Hematopoietic multipotent progenitor cell treated with erythropoietin and hydrocortisone succinate and interleukin-3 and kit ligand, for 8 days (in vitro differentiated cells): ENCODE measurements at places on chromosomes 3 and 15.

DNA sequence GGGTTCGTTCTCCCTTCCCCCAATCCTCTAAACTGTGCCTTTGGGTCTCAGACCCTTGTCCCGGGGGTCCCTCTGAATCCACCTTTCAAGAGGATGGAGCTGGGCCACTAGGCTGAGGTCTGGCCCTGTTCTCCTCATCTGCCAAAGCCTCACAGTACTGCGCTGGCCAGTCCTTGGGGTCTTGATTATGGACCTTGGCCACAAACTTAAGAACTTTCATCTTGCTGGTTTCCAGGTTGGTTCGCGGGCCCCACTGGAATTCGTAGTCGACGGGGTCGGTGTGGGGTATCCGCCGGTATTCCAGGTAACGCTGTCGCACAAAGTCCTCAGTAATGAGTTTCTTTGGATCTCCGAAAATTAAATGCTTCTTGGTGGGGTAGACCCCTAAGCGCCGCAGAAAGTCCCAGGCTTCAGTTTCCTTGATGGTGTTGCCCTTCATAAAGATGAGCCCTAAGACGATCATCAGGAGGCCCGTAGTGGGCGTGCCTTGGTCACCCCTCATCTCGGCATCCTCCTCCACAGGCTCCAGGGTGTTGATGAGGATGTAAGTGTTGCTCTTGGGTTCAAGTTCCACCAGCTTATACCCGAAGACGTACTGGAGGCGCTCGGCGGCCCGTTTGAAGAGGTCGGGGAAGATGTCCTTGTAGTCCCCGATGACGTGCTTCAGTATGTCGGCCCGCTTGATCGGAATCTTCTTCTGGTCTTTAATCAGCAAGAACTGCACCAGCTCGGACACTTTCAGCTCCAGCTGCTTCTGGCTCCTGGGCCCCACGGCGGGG, 727 bp downstream of the NSMCE3 start:
- peak; percentile 49 for DNase-seq

DNA sequence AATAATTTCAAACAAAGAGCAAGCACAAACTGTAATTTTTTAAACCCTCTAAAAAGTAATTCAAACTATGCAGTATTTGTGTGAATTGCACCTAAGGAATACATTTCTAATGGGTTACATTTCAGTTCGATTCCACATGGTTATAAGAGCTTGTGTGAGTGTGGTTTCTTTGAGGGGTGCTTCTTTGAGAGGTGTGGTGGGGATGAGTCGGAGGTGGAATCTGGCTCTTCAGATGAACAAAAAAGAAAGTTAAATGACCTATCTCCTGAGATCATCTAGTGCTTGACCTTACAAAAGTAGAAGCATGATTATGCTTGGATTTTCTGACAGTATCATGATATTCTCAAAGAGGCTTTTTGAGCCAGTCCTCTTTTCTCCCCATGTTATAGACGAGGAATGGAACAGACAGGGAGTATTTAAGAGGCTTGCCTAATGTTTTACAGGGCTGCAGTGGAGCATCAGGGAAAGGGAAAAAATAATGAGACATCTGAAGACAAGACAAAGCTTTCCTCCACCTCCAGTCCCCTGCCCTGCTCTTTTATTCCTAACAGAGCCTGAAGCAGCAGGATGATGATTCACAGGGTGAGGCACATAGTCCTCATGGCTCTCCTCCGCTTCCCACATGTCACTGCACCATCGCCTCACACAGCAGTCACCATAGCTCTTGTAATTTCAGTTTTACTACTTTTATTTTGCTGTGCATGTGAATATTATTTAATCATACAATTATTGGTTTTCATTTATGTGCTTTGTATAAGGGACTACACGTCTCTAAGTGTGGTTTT, 82.0 kb downstream of the LYSMD4 start:
- no peak for DNase-seq

- no peak for DNase-seq
Measured at GRCh38 chr3:174363256-174363655, 495.9 kb upstream of the NAALADL2 start.

GRCh38 chr3:4387210-4388204, 79.6 kb downstream of the SUMF1 start:
- no peak for DNase-seq

- DNase-seq, result no peak
Measured at GRCh38 chr15:93789441-93789840, 441.9 kb upstream of the MCTP2 start.

GRCh38 chr3:14792691-14793121, 26.1 kb upstream of the FGD5 start:
- no peak for DNase-seq

DNA sequence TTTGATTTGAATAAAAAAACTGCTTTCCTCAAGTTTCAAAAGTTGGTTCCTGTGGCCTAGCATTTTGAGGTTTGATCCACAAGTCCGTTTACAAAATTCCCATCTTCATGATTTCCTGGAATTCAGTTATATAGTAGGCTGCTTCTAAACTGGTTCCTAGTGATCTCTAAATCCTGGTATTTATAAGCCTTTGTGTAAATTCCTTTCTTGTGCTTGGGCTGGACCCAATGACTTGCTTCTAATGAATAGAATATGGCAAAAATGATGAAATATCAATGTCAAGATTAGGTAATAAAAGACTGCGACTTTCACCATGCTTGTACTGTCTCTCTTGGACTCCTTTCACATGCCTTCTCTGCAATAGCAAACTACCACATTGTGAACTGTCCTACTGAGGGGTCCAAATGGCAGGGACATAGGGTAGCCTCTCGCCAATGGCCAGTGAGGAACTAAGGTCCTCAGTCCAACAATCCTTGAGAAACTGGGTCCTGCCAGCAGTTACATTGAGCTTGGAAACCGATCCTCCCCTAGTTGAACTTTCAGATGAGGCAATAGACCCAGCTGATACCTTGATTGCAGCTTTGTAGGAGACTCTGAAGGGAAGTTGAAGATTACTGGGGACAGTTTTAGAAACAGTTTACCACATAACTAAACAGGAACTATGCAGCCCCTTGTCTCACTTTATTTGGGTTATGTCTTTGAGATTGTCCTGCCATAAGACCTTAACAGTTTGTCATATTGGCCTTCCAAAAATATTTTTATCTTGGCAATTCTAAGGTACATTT, 303.9 kb upstream of the TBC1D5 start:
- no peak for DNase-seq

- no peak for DNase-seq
Measured at GRCh38 chr15:83404121-83404520, 43.0 kb upstream of the SH3GL3 start.

- peak; percentile 23 for DNase-seq
Measured at GRCh38 chr15:70258369-70259027, 160.8 kb upstream of the TLE3 start.

DNA sequence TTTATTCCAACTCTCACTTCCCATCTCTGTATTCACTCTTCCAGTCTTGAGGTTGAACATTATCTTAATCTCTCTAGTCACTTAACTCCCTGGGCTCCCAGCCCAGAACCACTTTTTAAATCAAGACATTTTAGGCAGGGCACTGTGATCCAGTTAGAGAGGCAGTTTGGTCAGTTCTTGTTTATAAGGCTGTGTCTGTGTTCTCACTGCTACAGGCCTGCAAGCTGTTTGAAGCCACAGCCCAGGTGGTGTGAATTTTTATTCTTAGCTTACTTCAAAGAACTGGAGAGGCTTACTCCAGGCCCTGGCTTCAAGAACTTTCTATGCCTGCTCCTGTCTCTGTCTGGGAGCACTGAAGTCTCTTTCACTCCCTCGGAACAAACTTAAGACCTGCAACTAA, 906.1 kb downstream of the CADM2 start:
- DNase-seq, result no peak

- peak; percentile 5 for DNase-seq
Measured at GRCh38 chr15:52336529-52336928, 40.9 kb upstream of the MYO5C start.

- DNase-seq, result no peak
Measured at GRCh38 chr3:74614107-74614967, at the start of gene CNTN3. TSS of gene CNTN3 (minus strand) at chr3:74614659. CDS start at chr3:74521112, 93,547 bp downstream.

DNA sequence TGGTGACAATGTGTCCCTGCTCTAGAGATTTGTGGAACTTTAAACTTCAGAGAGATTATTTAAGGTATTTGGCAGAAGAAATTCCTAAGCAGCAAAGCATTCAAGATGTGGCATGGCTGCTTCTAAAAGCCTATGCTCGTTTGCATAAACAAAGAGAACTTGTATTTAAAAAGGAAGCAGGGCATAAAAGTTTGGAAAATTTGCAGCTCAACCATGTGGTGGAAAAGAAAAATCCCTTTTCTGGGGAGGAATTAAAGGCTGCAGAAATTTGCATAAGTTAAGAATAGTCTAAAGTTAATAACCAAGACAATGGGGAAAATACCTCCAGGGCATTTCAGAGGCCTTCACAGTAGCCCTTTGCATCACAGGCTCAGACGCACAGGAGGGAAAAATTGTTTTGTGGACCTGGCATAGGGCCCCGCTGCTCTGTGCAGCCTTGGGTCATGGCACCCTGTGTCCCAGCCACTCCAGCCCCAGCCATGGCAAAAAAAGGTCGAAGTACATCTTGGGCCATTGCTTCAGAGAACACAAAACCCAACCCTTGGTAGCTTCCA, 1109.1 kb downstream of the OTOL1 start:
- no peak for DNase-seq

GRCh38 chr15:76711351-76711827, 193.8 kb downstream of the SCAPER start:
- no peak for DNase-seq

DNA sequence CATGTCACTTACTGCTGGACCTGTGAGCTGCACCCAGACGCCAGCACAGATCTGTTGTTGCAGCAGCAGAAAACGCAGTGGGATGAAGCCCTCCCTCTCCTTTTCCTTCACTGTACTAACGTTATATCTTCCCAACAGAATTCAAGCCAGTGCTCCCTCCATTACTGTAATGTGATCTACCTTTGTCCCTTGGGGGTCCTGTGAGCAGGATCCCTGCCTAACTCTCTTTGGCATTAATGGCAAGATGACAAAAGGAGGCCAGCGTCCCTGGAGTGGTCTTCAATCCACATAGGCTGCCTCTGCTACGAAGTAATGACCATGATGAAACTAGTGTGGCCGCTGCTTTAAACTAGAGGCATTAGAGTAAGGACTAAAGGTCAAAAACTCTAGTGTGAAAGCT, 69.3 kb upstream of the SOX14 start:
- no peak for DNase-seq

DNA sequence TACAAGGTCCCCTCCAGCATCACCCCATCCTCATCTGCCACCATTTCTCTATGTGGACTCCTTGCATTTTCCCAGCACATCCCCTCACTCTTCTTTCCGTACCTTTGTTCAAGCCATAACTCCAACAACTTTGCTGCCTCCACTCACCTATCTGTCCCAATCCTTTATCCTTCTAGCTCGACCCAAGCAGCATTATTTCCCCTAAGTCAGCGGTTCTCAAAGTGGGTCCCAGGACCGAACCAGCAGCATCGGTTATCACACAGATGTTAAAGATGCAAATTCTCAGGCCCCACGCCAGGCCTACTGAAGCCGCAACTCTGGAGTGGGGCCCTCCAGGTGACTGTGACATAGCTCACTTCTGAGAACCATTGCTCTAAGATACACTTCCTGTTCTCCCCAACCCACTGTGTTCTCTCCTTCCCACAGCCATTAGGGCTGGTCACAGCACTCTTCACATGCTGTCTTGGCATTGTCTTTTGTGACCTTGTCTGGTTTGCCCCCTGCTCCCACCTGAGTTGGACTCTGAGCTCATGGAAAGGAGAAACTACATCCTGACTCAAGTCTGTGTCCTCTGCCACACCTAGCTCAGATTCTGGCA, 56.2 kb downstream of the AAGAB start:
- DNase-seq, result no peak

DNA sequence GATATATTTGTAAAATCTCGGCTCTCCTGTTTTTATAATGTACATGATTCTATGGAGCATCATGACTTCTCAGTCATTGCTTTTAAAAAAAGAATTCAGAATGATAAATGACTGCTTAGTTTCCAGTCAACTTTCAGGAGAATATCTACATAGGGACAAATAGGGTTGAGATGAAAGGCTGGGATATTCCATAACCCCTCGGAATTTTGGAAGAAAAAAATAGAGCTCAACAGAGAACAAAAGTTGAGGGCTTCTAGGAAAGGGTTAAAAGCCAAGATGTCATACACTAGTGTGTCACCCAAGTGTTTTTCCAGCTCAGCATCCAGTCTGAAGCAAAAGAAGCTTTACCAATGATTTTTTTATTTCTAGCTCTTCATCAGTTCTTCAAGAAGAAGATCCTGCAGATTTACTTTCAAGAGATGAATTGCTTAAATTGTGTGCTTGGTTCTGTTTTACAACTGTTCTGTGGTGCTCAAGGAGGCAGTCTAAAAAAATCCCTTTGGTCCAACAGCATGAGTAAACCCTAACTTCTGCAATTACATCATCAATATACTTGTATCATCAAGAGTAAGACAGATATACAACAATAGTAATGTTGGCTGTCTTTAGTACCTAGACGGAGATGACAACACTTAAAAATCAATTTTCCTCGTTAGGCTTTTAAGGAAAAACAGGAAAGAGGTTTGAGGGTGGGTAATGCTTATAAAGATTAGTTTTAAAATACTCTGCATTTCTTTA, 979 bp downstream of the UNC13C start:
- no peak for DNase-seq

DNA sequence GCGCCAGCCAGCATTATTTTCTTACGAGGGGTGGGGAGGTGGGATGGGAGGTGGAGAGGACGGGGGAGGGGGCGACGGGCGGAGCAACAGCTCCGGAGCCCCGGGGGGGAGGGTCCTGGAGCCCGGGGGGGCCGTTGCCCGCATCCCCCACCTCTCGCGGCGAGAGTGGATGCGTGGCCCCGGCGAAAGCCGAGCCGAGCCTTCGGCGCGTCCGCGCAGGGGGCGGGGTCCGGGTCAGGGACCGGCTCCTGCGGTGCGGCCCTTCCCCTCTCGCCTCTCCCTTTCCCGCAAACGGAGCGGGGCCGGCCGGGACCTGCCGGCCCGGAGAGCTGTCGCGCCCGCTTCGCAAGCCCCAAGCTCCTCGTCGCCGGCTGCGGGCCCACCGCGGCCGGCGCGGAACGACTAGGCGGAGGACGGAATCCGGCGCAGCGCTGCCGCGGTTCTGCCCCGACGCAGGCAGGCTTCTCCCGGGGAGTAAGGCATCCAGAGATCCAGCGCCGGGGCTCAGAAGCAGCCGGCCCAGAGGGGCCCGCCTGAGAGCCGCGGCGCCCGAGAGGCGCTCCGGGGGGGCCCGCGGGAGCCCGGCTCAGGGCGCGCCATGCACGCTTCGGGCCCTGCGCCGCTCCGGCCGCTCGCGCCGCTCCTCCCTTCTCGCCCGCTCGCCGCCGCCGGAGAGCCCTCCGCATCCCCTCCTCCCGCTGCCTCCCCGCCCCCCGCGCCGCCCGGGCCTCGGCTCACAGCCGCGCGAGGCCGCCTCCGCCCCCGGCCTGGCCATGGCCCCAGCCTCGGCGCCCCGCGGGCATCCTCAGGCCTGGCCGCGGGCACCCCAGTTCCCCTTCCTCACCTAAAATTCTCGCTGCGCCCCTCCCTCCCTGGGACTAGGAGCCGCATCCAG, 459 bp upstream of the ADCY5 start:
- no peak for DNase-seq

DNA sequence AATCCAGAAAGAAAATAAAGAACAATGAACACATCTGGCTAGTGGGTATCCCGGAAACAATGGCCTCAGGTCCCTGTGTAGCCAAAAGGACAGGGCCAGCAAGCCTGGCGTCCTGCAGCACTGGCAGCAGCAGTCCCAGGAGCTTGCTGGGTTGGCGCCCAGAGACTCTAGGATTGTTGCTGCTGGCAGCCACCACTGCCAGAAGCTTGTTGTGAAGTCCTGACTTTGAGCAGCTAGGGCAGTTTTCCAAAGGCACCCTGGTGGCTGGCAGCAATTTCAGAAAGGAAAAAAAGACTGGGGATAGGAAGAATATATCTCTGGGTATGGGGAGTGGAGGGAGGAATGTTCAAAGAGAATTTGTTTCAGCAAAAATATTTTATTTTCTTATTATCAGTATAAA, 11.3 kb downstream of the SHQ1 start:
- no peak for DNase-seq
